ENCODE measurements at places on chromosomes 1 and 21.
A peak's percentile ranks its signal among the peaks of the same experiment; 100 is the strongest.

DNA sequence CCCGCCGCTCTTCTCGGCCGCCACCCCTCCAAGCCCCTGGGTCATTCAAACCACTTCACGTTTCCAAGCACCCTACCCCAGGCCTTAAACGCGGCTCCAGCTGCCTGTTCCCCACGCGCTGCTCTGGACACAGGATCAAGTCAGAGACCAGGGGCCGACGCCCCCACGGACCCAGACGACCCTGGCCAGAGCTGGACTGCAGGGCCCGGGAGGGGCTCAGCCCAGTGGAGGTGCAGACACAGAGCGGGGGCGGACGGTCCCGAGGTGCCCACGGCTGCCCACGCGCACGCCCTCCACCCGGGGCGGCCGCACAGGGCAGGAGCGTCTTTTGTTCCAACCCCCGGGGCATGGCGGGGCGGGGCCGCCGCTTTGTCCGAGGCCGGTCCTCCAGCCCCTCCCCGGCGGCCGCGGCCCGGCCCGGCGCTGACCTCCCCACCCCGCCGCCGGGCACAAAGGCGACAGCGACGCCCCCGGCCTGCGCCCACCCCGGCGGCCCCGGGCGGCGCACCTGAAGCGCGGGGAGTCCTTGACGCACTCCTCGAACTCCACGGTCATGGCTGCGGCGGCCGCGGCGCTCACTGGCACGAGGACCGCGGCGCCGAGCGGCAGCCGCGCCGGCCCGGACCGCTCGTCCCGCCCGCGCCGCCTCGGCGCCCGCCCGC is 338 bp downstream of the ACAP3 start:
- DNase-seq, result no peak

- no peak for DNase-seq
Measured at GRCh38 chr1:220893701-220894024, 14.4 kb downstream of the HLX start.

DNA sequence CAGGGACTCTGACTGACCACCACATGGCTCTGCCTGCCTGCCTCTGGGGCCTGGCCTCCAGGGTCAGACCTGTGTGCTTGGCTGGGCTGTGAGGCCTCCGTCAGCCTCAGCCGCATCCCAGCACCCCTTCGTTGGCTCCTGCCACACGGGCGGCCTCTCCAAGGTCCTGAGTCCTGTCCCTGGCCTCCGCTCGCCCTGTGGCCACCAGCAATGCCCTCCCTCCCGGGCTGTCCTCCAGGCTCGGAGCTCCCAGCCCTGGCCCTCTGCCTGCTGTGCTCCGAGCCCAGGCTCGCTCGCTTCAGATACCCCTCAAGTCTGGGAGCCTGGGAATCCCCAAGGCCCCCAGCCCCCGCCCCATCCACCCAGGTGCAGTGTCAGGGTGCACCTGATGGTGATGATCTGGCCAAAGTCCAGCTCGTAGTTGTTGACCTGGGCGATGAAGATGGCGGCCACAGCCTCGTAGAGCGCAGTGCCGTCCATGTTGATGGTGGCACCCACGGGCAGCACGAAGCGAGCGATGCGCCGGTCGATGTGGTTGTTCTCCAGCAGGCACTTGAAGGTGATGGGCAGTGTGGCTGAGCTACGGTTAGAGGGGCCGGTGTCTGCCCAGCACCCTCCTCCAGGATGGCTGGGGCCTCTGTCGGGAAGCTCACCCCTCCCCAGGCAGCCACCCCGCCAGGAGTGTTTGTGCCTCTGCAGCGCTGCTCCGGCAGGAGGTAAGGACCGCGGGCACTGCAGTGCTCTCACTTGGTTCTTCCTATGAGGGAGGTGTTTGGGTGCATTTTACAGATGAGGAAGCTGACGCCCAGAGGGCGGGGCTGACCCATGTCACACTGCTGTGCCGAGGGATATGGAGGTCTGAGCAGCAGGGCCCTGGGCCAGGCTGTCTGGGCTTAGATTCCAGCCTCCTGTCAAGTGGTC is 28.5 kb downstream of the PODN start:
- DNase-seq, result no peak

DNA sequence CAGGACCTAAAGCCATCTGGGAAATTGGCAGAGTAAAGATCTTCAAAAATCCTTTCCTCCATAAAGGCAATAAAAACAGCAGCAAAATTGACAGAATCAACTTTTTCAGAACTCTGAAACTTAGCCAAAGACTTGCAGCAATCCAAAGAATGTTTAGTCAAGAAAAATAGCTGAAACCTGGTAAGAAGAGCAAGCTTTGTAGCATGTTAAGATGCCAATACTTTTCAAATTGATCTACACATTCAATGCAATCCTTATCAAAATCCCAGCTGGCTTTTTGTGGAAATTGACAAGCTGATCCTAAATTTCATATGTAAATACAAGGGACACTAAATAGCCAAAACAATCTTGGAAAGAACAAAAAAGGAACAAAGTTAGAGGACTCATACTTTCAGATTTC is 23.8 kb upstream of the FAM163A start:
- no peak for DNase-seq

DNA sequence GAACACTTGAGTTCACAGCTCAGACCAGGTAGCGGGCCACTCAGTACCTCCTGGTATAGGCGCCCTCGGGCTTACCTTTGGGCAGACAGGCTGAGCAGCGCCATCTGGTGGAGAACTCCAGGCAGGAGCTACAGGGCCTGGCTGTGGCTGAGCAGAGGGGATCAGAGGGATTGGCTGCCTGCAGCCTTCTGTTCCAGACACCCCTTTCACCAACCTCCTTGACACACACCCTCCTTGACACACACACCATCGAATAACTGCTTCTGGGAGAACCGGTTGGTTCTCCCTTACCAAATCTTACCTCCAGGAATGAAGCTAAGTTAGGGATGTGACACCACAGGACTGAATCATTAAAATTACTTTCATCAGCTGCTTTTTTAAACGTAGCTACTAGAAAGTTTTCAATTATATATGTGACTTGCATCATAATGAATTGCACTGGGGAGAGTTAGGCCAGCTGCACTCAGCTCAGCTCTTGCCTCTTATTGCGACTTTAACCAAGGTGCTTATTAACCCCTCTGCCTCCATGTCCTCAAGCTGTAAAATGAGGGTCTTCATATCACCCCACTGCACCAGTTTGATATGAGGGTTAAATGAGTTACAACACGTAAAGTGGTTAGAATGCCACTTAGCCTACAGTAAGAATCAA is 6.6 kb downstream of the LIN28A start:
- peak; percentile 85 for DNase-seq

DNA sequence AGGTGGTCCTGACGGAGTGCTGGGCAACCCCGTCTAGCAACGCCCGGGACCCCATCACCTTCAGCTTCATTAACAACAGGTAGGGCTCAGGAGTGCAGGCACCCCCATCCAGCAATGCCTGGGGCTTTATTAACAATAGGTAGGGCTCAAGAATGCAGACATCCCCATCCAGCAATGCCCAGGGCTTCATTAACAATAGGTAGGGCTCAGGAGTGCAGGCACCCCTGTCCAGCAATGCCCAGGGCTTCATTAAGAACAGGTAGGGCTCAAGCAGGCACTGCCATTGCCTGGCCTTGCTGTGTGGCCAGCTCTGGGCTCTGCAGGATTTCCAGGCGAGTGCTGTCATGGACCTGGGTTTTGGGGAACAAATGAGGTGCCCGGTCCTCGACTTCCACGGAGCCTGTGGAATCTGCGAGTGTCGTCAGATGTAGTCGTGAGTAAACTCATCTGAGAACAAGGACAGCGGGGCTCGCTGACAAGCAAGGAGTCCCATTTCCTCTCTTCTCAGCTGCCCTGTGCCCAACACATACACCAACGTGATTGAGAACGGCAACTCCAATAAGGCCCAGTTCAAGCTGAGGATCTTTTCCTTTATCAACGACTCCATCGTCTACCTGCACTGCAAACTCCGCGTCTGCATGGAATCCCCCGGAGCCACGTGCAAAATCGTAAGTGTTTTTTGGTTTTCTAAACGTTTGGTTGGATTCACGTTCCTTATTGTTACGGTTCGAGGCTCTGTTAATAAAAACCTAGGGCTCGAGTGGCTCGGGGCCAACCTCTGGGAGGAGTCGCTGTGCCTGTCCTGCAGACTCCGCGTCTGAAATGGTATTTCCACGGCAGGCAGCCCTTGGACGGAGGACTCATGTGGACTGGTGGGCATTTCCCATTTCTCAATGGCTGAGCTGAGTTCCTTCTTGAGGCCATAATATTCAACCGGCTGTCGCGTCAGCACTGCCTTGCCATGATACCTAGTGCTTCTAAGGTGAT is 56.3 kb downstream of the UMODL1 start:
- DNase-seq, result no peak

DNA sequence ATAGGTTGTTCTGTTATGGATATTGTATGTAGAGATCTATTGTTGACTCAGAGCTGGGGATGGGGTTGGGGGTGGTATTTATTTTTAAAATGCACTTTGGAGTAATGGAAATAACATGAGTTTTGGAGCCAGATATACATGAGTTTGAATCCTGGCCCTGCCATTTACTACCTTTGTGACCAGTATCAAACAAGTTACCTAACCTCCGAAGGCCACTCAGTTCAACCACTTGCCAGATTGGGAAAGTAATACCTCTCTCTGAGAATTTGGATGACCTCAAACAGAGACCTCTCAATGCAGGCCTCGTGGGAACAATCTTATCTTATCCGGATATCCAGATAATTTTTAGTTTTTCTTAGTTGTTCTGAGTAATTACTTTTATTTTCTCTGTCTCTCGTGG is 181.0 kb downstream of the FGGY start:
- DNase-seq, result no peak

GRCh38 chr1:110243146-110243545 is 33.0 kb downstream of the KCNC4 start:
- DNase-seq, result no peak

GRCh38 chr1:200337410-200337809 is 72.4 kb downstream of the ZNF281 start:
- DNase-seq, result no peak

DNA sequence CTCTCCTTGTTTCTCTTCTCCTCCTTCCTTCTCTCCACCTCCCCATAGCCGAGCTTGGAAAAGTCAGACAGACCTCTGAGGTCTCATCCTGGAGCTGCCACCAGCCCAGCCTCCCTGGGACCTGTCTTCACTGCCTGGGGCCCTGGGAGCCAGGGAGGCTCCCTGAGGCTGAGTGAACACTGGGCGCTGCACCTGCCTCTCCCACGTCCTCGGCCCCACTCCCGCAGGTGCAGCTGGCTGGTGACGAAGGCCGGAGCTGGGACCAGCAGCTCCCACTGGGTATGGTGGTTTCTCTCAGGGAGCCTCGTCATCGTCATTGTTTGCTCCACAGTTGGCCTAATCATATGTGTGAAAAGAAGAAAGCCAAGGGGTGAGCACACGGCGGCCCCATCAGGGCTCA is 5.3 kb downstream of the TNFRSF14 start:
- no peak for DNase-seq

- DNase-seq, result no peak
Measured at GRCh38 chr1:111795401-111795800, 39.7 kb downstream of the DDX20 start.

GRCh38 chr1:205652984-205653383 is 21.2 kb upstream of the ELK4 start:
- DNase-seq, result no peak

DNA sequence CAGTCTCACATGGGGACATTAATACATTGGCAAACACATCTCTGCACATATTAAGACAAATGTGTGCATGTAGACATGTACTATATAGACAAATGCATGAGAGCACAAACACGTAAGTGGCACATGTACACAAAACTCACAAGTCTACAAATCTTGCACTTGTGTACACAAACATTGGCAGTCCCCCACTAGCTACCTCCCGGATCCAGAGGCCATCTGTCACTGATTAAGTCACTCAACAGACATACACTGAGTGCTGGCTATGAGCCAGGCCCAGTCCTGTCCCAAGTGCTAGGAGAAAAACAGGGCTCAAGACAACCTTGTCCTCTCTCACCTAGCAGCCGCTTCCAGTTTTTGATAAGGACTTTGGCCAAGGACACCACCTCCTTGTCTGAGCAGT is 7.0 kb downstream of the TCEA3 start:
- no peak for DNase-seq

- DNase-seq, result no peak
Measured at GRCh38 chr1:114145504-114146151, 8.0 kb downstream of the SYT6 start.

DNA sequence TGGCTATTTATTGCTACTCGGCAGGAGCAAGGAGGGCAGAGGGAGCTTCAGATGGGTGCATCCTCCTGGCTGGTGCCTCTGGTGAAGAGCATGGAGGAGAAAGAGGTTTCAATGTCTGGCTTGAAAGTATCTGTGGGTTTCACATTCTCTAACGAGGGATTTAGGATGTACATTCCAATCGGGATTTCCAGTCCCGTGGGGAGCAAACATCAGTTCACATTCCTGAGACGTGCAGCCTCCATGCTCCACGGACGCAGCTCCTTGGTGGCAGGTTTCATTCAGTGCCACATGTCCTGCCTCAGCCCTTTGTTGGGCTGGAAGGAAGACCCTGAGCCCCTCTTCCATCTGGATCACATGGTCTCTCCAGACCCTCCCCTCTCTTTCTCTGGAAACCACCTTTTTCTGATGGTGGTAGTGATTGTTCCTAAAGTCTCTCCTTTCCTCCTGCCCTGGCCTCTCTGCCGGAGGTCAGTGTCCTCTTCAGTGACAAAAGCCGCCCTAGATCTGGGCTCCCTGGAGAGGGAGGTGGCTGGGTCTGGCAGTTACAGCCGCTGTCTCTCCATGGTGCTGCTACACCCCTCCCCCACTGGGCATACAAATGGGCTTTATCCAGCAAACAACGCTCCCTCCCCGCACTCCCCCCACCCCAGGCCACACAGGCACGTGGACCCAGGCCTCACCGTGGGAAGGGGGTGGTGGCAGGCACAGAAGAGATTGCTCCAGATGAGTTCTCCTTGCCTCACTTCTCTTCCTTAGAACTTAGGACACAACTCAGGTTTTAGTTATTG is 826 bp upstream of the CA14 start:
- DNase-seq, result no peak

- no peak for DNase-seq
Measured at GRCh38 chr1:9084906-9085305, 15.5 kb upstream of the SLC2A5 start.

GRCh38 chr1:50605186-50605875 is 182.1 kb upstream of the DMRTA2 start:
- DNase-seq, result no peak

DNA sequence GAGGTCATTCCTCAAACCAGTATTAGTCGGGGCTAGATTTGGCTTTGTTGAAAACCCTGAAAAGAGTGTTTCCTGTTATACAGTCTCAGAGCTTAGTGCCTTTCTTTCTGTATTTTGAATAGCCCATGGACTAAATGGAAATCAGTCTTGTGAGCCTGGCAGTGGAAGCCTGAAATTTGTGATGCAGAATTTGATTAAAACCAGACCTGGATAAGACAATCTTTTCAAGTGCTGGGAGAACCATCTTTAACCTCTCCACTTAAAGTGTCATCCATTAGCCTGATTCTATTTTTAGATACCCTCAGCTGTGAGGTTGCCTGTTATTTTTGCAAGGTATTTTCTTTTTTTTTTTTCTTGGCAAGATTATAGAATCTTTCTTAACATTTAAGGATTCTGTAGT is 19.5 kb downstream of the ACTN2 start:
- no peak for DNase-seq

GRCh38 chr1:97270508-97271307 is 549.1 kb downstream of the PTBP2 start:
- no peak for DNase-seq

GRCh38 chr1:6098303-6099215 is 52.9 kb downstream of the KCNAB2 start:
- DNase-seq, result no peak

- no peak for DNase-seq
Measured at GRCh38 chr1:61052395-61053225, 29.8 kb upstream of the NFIA start.

GRCh38 chr1:174433451-174433850 is 14.3 kb upstream of the GPR52 start:
- no peak for DNase-seq

GRCh38 chr1:205837382-205837970 is 12.5 kb downstream of the PM20D1 start:
- DNase-seq, result no peak
